ENCODE measurements at places on chromosomes 3 and 15. TPM values are rescaled to one million over a fixed set of nuclear protein-coding genes. Genes with fewer than 3 reads are reported as not detected.

- DNase-seq = no peak
These were observed 55.6 kb upstream of the STXBP5L start for GRCh38 chr3:120852412-120852811.

DNA sequence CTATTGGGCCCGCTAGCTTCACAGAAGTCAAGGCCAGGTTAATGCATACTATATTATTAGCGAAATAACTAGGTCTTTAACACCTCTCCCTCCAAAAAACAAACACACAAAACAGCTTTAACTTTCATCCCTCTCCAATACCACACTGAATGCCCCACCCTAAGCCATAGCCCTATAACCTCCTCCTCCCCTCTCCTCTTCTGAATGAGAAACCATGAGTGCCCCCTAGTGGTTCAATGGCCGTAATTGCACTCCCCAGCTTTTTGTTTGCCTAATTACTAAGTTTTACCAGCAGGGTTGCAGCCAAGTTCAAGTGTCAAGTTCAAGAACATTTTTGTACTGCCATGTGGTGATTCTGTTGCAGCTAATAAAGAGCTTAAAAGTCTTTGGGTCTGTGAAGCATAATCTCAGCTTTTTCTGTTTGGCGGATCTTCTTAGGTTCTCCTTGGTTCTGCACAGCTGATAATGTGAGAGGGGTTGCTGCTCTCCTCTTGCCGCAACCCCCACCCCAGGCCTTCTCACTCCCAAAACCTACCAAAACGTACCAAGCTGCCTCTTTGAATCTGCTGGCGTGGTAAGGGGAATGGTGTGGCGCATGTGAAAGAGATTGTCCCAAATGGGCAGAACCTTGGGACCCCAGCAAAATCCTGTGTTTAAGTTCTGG lies 57.9 kb downstream of the RPL22L1 start:
- peak; percentile 91 for DNase-seq

SPATA12 gene
- total RNA-seq = 0.17 TPM

DNA sequence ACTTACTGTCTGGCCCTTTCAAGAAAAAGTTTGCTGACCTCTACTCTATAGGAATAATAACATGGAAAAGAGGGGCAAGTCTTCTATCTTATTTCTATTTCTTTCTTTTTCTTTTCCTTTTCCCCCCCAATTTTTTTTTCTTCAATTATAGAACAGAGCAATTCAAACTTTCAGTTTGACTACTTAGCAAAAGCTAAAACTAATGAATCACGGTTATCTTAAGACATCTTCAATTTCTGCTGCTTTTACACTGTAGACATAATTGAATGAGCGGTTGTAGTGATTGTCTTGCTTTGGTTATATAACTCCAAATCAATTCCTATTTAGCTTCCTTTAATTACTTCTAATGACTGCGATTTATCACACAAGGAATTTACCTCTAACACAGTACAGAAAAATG lies 74.3 kb upstream of the P2RY1 start:
- DNase-seq = no peak

DNA sequence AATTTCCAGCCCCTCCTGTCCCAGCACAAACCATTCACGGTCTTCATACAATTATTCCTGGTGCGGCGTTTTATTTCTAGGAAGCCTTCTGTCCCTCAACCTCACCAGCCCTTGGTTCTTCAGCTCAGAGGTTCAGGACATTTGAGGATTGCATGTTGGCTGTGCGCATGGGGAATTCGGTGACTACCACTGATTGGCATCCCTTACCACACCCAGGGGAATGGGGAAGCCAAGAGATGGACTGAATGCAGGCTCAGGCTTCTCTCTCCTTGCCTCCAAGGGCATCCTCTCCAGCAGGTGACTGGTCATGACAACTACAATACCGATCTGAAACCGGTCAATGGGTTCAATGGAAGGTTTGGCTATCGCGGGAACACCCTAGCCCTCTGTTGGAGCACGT lies 153.8 kb downstream of the MTHFS start:
- no peak for DNase-seq

ACKR2 gene
- total RNA-seq = 11.2 TPM

GRCh38 chr3:46442576-46443530 lies 21.9 kb downstream of the LTF start:
- DNase-seq = no peak

GRCh38 chr3:197381371-197381770 lies 83.0 kb upstream of the DLG1 start:
- no peak for DNase-seq

DNA sequence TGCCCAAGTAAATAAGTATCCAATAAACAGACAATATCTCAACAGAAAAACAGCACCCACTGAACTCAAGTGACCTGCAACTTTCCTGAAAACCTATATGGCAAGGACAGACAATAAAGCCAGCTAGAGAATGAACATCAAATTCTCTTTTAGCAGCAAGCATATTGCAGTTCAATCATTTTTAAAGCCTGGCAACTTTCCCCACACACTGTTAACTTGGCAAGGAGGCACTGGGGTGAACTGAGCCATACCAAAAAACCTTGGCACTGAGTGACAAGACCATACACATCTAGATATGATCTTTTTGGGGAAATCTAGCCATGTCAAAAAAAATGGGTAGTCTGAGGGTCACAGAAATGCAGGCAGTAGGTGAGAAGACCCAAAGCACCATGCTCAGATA lies 174.6 kb downstream of the STT3B start:
- no peak for DNase-seq

DNA sequence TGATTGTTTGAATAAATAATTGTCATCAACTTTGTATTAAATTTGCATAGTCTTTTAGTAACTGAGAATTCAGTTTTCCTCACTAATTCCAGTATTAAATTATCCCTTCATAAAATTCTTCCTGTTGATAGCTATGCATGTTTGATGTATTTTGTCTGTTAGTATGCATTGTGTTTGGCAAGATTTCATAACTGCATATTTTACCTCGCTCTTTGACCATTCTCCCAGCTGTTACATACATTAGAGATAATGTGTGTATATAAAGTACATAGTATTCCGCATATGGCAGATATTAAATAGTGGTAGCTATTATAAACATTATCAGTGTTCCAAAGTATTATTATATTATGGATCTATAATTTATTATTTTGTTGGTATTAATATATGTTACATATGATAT lies 10.6 kb upstream of the NFKBIZ start:
- no peak for DNase-seq

- no peak for DNase-seq
These were observed 506.9 kb downstream of the SHQ1 start for GRCh38 chr3:72341380-72341770.

- no peak for DNase-seq
These were observed 152.1 kb upstream of the TBL1XR1 start for GRCh38 chr3:177349384-177349783.

GRCh38 chr3:48018841-48019240 lies 2.6 kb upstream of the MAP4 start:
- DNase-seq = peak; percentile 33

SAMMSON gene
- not detected for total RNA-seq

DNA sequence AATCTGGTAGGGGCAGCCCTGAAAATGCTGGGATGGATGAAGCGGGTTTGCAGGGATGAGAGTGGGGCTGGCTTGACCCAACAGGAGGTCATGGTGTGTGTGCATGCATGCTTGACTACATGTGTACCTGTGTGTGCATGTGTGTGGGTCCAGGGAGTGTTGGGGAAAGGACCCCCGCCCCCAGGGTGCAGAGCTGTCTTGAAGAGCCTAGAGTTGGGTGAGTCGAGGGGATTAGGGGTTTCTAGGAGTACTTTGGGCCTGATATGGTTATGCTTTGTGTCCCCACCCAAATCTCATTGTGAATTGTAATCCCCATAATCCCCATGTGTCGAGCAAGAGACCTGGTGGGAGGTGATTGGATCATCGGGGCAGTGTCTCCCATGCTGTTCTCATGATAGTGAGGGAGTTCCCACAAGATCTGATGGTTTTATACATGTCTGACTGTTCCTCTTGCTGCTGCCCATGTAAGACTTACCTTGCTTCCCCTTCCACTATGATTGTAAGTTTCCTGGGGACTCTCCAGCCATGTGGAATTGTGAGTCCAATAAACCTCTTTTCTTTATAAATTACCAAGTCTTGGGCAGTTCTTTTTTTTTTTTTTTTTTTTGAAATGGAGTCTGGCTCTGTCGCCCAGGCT lies 5.2 kb upstream of the LCTL start:
- DNase-seq = no peak

DNA sequence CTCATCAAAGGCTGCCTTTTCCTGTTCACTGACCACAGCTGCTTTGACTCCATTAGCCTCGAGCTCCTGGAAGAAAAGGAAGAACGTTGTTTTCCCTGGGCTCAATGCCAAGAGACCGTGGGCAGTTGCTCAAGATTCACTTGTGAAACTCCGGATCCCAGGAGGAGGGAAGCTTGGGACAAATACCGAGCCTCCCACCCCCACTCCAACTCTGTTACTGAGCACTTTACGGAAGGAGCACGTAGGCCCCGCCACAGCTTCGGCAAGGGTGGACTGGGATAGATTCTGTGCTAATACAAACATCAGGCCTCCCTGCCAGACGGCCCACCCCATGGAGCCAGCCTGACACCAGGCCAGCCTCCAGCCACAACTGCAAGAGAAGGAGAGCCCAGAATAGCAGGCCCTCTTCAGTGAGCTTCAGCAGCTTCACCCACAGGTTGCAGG lies 10.8 kb upstream of the FANCD2 start:
- DNase-seq = peak; percentile 93

GRCh38 chr3:66396161-66396760 lies 104.6 kb downstream of the LRIG1 start:
- no peak for DNase-seq

DNA sequence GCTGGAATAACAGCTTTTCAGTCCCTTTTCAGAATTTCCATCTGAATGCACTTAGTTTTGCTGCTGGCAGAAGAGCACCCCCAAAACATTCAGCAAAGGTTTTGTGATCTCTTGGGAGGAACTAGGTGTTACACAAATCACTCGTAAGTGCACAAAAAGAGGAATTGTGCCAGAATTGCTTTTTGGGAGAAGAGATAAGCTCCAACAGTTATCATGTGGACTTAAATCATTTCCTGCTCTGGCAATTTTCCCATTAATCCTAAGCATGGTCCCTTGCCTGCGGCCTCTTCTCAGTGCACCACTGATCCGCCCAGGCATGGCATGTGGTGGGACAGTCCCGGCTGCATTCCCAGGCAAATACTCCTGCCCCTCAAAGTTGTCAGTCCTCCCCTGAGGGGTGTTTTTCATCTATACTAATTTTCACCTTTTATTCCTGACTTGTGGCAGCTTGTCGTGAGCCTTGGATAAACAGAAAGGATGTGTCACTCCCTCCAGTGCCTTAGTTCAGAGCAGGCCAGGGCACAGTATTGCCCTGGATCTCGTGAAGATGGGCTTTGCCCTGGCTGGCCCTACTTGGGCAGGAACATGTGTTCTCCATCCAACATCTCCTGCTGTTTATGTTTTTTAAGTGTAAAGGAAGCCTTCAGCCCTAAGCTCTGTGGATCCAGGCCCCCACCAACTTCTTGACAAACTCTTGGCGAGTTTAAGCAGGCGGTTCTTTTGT lies 44.6 kb upstream of the VILL start:
- peak; percentile 85 for DNase-seq

GRCh38 chr3:42394579-42395288 lies 15.7 kb downstream of the LYZL4 start:
- DNase-seq = no peak

CNTN4 gene
- 0.17 TPM for total RNA-seq

DNA sequence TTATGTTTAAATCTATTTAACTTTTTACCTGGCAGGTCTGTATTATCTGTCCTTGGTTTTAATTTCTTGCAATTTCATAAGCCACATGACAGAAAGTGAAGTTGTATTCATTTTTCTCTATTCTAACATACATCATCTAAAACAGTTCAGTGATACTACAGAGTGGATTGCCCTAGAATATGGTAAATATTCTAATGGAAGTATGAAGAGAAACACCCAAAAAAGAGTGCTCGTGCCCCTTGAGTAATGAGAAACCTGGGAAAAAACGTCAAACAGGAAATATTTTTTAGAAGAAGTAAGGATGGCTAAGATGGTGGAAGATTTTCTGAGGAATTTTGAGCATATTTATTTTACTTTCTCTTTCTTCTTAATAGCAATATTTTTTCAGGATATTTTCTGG lies 261.1 kb upstream of the CBLB start:
- no peak for DNase-seq

- DNase-seq = no peak
These were observed 219.9 kb upstream of the NECTIN3 start for GRCh38 chr3:110851736-110852135.

- DNase-seq = peak; percentile 86
These were observed 37.5 kb upstream of the MYZAP start for GRCh38 chr15:57554063-57554811.

LINGO1 gene
- total RNA-seq = not detected

GCNT3 gene
- not detected for total RNA-seq

DNA sequence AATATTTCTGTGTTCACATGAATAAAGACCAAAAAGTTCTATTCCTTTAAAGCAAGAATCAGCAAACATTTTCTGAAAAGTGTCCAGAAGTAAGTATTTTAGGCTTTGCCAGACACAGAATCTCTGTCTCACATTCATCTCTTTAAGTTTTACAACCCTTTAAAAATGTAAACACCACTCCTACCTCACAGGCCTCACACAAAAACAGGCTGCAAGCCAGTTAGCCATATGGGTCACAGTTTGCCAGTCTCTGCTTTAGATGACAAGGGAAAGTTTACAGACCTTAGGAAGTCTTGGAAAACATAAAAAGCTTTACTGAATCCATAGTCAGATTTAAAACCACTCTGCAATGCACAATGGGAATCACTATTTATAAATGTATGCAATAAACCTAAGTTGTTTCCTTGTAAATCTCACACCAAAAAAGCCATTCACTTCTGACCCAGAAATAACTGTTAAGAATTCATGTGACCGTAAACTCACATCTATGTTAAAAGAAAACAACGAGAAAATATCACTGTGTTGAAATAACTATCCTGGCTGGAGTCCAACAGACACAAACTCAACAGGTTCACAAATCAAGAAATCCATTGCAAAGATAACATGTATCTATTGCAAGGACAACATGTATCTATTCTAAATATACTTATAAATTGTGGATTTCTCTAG lies 308.2 kb downstream of the ULK4 start:
- DNase-seq = no peak

HAPLN3 gene
- 95.6 TPM for total RNA-seq

- DNase-seq = no peak
These were observed 44.9 kb downstream of the SPATA16 start for GRCh38 chr3:173096140-173096539.

- DNase-seq = no peak
These were observed 86.5 kb upstream of the ICE2 start for GRCh38 chr15:60565407-60565806.

SLC28A2 gene
- not detected for total RNA-seq

LMOD3 gene
- not detected for total RNA-seq

GRCh38 chr15:29570948-29571791 lies 251.1 kb downstream of the TJP1 start:
- DNase-seq = peak; percentile 34

DNA sequence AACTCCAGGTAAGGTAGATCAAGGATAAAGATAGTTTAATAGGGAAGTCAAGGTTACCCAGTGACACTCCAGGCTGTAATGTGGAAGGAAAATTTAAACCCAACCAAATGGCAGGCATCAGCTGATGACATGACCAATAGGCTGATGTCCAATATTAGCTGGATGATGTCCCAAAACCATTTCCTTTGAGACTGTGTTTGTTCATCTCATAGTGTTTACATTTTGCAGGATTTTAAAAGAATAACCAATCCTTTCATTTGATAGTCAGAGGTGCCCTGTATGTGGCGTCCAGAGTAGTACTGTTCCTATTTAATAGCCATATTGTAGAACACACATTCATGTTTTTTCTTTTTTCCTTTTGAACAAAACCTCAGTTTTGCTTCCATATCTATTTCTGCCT lies 23.3 kb upstream of the TMEM158 start:
- no peak for DNase-seq

GRCh38 chr15:55277116-55277564 lies 12.5 kb downstream of the RAB27A start:
- no peak for DNase-seq

- DNase-seq = no peak
These were observed 29.1 kb upstream of the SRGAP3 start for GRCh38 chr3:9278498-9278897.

All from dermis blood vessel endothelial cell (primary cell).